ENCODE measurements at places on chromosomes 1 and 21. TPM values are rescaled to one million over a fixed set of nuclear protein-coding genes. Genes with fewer than 3 reads are reported as not detected.

Gene DNALI1
- 16.1 TPM for total RNA-seq

Gene PPCS
- 21.2 TPM for total RNA-seq

Gene CDC42BPA
- 132 TPM for total RNA-seq

Gene NAV1
- total RNA-seq = 69.9 TPM

Gene KIFAP3
- 147 TPM for total RNA-seq

Gene PTPN14
- total RNA-seq = 28.7 TPM

Gene PIK3R3
- total RNA-seq = 27.2 TPM

Gene CCDC28B
- 13.4 TPM for total RNA-seq

Gene ATP5IF1
- total RNA-seq = 139 TPM

Gene CRNN
- total RNA-seq = not detected

Gene MYBPH
- total RNA-seq = 0.29 TPM

Gene MPC2
- total RNA-seq = 83.3 TPM

Gene RNU1-3
- 7,167 TPM for total RNA-seq

Gene MAN1C1
- total RNA-seq = 49.4 TPM

Gene IL6R
- 13.5 TPM for total RNA-seq

Gene WNT9A
- 1.6 TPM for total RNA-seq

Gene RIMS3
- 332 TPM for total RNA-seq

Gene TTC3
- total RNA-seq = 284 TPM

Gene PPM1J
- 6.0 TPM for total RNA-seq

Gene E2F2
- total RNA-seq = not detected

Data from dorsolateral prefrontal cortex (tissue), 122 donors.